Right renal pelvis (tissue), 4 donors: ENCODE measurements at places on chromosomes 2 and 18.

GRCh38 chr18:11955239-11956029 is 25.9 kb upstream of the IMPA2 start:
- DNase-seq: no peak

- no peak for DNase-seq
Measured at GRCh38 chr2:239201884-239202283, 198.9 kb downstream of the HDAC4 start.

- no peak for DNase-seq
Measured at GRCh38 chr18:21267400-21267799, 25.4 kb downstream of the GREB1L start.

GRCh38 chr2:119760237-119760955 is 674 bp downstream of the PTPN4 start:
- no peak for DNase-seq

- DNase-seq: no peak
Measured at GRCh38 chr2:160028431-160029269, 33.8 kb downstream of the PLA2R1 start.

GRCh38 chr2:157793053-157793612 is 83.0 kb downstream of the ACVR1 start:
- DNase-seq: no peak
